Neuronal stem cell (in vitro differentiated cells): ENCODE measurements at places on chromosomes 12 and 14.

GRCh38 chr14:75430526-75430925 is 2.7 kb downstream of the JDP2 start:
- no peak for DNase-seq

DNA sequence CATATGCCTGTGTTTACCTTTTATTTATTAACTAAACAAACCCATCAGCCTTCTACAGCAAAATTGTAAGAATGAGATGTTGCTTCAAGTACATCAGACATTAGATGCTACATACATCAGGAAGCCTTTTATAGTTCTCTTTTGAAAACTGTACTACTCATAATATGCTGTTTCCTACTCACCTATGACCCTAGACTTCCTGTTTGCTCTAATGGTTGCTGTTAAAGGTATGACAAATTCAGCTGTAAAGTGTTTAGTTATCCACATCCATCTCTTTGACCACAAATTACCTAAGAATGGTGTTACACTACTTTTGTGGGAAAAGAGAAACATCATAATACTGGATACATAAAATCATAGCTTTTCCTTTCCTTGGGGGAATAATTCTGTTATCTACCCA is 220.0 kb downstream of the RAD51B start:
- DNase-seq, result no peak

DNA sequence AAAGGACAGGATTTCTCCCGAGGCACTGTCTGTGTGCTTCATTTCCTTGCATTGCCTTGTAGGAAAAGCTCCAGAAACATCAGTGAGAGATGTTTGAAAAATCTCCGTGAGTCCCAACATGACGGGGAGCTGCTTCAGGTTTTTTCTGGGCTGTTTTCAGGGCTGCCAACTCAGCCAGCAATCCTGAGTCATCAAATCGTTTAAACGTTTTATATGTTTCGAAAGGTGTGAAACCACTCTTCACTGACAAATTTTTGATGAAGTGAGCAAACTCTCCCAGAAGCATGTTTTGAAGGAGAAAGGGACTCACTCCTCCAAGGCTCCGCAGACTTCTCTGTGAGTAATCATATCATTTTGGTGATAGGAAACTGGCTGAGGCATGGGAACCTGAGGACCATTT is 240.5 kb downstream of the TMEM132C start:
- no peak for DNase-seq

DNA sequence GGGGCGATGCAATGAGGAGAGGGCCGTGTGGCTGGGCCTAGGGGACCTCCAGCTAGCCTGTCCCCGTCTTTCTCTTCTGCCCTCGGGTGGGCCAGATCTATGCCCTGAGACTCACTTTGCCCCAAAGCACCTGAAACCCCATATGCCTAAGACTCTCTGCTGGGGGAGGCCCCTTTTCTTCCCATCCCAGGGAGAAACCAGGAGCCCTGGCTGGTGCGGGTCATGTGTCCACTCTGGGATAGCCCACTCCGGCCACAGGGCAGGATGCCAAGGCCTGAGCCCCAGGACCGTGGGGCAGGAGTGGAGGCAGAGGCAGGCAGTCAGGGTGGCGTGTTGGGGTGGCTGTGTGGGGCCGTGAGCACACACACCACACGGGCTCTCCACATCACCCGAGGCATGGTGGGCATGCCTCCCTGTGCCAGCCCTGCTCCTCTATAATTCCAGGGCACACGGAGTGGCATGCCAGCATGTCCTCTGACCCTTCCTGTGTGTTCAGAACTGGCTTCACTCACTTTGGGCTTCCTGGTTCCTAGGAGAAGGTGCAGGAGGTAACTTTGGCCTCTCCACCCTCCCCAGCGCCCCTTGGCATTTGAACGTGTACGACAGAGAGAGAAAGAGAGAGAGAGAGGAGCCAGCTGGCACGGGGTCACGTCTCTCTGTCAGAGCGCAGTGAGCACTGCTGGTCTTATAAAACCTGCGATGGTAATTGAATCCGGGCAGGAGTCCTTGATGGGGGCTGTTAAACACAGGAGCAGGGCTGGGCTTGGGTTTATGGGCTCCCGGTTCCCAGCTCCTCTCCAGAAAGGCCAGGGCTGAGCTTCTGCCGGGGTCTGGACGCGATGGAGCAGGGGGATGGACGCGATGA is 144.2 kb downstream of the KIF26A start:
- DNase-seq, result no peak

GRCh38 chr14:101810897-101811621 is 49.5 kb downstream of the PPP2R5C start:
- no peak for DNase-seq

DNA sequence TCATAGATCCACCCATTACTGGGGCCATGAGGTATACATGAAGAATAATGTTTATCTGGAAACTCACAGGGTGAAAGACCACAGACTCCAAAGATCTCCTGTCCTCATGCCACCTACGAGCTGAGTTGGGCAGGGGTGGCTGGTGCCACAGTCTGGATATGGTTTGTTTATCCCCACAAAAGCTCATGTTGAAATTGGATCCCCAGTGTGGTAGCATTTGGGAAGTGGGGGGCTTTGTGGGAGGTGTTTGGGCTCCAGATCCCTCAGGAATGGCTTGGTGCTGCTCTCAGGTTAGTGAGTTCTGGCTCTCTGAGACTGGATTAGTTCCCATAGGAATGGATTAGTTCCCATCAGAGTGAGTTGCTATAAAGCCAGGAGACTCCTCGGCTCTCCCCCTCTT is 192.3 kb upstream of the FSCB start:
- no peak for DNase-seq

DNA sequence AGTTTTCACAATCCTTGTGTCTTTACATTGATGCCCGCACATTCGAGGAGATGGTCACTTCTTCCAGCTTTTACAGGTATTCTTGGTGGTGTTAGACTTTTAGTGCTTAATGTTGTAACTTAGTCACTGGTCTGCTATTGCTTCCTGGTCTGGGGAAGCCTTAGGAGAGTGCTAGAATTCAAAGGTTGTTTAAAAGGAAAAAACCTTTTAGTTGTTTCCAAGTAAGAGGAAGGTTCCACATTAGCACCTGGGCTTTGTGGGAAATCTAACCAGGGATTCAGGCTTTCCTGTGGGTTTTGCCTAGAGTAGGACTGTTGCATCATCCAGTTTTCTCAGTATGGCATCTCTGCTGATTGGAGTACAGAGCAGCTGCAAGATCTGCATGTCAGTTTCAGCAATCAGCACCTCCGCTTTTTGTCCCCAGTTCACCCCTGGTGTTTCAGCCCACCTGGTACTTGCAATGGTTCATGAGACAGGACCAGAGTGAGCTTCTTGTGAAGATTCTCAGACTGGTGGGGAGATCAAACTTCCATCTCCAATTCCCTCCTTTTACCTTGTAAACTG is 44.0 kb upstream of the PLBD1 start:
- DNase-seq, result no peak

DNA sequence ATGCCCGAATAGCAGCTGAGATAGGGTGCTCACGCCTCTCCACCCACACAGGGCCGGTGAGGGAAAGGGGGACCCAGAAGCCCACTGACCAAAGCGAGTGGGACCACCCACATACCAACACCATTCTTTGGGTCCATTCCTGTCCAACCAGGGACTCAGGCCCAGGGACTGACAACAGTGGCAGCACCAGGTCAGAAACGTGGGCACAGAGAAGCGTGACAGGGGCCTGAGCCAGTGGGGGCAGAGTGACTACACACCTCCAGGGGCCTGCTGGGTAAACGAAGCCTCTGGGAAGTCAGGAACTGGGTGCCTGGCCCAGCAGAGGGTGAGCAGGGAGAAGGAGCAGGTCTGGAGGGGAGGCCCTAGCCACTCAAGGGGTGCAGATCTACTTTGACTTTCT is 13.7 kb downstream of the SPRYD3 start:
- DNase-seq, result no peak

GRCh38 chr12:88401155-88401554 is 179.1 kb downstream of the KITLG start:
- DNase-seq, result no peak

DNA sequence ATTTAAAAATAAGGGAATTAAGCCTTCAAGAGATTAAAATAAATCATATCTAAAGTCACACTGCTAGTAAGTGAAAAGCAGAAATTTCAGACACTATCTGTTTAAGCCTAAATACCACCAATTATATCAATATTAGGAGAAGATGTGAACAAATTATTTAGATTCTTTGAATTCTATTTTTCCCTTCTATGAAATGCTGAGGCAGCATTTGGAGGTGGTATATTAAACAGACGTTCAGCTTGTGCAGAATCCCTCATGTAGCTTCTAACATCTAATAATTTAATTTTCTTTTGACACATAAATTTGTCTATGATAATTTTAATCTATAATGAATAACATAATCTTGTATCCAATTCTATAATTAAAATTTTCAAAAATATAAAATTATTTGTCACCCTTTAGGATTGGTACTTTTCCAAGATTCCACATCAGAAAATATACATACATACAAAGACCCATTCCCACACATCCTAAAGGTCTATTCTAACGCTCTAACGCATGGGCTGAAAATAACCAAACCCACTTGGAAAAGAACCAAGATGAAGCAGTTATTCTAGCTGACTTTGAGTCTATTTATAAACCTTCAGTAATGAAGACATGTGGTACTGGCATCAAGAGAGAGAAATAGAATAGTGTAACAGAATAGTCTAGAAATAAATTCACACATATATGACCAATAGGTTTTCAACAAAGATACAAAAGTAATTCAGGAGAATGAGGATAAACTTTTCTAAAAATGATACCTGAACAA is 751.8 kb downstream of the GALC start:
- no peak for DNase-seq

DNA sequence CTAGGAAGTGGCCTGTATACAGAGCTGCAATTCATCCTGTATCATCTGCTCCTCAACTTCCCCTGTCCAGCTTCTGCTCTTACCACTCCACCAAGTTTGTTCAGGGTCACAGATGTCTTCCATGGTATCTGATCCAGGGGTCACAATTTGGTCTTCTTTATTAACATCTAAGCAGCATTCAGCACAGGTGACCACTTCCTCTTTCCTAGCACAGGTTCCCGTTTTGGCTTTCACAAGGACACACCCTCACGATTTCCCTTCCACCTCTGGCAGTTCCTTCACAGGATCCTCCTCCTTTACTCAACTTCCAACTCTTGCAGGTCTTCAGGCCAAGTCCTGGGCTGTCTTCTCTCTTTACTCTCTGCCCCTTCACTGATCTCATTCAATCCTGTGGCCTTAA is 93.6 kb downstream of the TTC7B start:
- no peak for DNase-seq

DNA sequence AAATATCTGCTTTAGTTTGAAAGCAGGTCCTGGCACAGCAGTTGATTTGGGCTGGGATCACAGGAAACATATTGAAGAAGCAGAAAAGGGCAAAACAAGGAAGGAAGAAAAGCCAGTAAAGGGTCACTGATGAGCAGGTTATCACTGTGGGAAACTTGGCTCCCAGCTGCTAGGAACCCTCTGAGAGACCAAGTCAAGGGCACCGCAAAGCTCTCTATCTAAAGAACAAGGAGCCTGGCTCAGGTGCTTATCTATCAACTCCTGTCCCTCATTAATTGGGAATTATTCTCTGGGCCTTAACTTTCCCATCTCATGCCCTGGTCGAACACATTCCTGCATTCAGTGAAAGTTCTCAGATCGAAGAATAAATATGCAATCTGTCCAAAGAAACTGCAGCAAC is 450.9 kb upstream of the RPL10L start:
- no peak for DNase-seq

GRCh38 chr14:37599507-37600368 is 4.3 kb downstream of the TTC6 start:
- no peak for DNase-seq

DNA sequence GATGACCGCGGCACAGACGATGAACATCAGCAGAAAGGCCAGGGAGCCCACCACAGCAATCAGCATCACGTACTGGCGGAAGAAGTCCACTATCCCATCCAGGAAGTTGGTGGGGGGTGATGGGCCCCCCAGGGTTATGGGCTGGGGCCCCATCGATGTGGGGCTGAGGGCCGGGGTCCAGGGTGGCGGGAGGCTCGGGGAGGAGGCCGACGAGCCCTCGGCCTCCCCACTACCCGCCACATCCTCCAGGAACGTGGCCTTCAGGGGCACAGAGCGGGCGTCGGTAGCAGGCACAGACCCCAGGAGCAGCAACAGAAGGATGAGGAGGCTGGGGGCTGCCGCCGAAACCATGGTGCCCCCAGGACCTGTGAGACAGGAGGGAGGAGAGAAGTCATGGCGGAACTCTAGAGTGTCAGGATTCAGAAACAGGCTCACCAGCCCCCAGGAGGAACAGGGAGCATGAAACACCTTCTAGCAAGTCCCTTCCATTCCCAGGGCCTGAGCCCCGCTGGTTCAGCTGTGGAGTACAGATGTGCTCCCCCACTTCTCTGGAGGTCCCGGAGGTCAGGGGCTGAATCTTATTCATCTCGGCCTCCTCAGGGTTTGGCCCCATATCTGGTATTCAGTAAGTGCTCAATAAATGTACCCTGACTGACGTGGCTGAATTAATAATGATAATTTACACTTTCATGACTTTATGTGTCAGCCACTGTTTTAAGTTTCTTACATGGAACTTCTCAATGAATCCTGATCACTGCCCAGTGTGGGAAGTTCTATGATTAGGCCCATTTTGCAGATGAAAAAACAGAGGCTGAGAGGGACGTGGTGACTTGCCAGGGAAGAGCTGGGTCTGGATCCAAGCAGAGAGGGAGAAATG is 5.6 kb downstream of the TMEM119 start:
- DNase-seq, result no peak

DNA sequence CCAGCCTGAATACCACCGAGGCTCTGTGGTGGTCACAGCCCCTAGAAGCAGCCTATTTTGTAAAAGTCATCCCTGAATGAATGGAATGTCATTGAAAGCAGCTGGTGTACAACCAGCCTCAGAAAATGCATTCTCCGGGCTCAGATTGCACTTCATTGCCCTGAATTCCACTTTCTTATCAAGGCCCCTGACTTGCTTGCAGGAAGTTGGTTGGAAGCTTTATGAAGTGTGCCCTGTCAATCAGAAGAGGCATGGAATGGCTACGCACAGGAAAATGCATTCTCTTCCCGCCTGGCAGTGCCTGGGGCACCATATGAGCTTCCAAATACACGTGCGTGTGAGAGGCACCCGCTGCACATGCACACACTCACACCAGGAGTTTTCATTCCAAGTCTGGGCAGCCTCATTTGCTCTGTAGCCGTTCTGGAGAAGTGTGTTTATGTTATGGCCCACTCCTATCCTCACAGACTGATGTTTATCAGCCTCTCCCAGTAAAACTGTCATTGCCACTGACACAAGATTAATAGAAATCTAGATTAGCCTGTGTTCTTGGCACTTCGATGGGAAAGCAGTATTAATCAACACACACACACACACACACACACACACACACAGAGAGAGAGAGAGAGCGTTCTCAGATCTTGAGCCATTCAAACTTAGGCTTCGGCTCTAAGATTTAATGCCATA is 63.9 kb downstream of the NUAK1 start:
- peak; percentile 67 for DNase-seq

DNA sequence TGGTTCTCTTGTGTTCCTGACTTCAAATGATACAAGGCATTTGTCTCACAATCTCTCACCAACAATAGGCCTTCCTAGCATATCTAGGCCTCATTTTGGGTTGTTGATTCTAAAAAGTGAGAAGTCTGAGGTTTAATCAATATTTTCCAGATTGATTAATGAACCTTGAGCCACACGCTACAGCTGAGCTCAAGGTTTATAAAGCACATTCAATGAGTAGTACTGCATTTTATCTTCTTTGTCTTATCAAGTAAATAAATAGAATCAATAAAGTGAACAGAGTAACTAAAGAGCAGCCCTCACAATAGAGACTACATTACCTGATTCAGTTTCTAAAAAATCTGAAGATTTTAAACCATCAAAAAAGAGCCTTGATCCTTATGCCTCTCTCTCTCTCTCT is 407.5 kb upstream of the CLEC14A start:
- DNase-seq, result no peak

GRCh38 chr12:14773685-14774073 is 29.6 kb downstream of the WBP11 start:
- no peak for DNase-seq

- no peak for DNase-seq
Observed at GRCh38 chr14:35986219-35986573, 160.1 kb downstream of the BRMS1L start.
